ENCODE measurements at places on chromosomes 1 and 21.

GRCh38 chr1:81550753-81551152 is 250.0 kb upstream of the ADGRL2 start:
- no peak for DNase-seq

DNA sequence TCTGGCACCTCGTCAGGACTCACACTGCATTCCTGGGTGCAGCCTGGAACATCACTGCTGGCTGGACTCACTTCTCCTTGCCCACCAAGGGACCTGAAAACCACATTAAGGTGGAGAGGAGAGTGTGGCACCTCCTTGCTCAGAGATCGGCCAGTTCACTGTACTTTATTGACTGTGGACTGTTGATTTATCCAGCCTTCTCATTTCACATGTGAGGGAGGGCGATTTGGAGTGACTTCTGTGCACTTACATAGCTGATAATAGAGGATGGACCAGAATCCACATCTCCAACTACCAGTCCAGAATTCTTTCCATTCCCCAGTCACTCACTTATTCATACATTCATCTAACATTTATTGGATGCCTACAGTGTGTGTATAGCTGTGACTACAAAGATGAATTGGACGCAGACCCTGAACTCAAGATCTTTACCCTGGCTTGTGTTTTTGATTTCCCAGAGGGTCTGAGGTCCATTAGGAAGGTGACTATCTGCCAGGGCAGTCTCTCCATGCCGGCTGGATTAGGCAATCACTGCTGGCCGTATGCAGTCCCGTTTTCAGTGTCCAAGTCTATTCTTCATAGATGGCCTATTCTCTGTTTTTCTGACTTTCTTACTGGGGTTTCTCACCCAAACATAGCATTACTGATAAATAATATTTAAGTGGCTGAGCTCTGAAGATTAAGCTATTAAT is 233.5 kb upstream of the SGIP1 start:
- no peak for DNase-seq

- no peak for DNase-seq
These were observed 356 bp downstream of the TSPAN1 start for GRCh38 chr1:46175243-46175642.

DNA sequence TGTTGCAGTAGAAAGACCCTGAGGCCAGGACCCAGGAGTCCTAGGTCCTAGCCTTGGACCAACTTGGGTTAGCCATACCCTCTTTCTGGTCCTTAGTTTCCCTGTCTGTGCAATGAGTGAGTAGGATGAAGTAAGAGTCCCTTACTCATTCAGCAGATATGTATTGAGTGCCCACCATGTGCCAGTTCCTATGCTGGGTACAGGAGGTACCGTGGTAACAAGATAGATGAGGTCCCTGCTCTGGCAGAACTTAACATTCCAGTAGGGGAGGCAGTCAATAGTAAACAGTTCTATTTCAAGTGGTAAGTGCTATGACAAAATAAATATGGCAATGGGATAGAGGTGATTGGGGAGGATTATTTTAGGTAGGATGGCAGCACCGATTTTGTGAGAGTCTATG is 18.3 kb upstream of the PARS2 start:
- DNase-seq: no peak

- no peak for DNase-seq
These were observed 60.9 kb upstream of the RGS2 start for GRCh38 chr1:192747943-192748342.

- DNase-seq: no peak
These were observed 74.9 kb downstream of the MRPL37 start for GRCh38 chr1:54274881-54275280.

DNA sequence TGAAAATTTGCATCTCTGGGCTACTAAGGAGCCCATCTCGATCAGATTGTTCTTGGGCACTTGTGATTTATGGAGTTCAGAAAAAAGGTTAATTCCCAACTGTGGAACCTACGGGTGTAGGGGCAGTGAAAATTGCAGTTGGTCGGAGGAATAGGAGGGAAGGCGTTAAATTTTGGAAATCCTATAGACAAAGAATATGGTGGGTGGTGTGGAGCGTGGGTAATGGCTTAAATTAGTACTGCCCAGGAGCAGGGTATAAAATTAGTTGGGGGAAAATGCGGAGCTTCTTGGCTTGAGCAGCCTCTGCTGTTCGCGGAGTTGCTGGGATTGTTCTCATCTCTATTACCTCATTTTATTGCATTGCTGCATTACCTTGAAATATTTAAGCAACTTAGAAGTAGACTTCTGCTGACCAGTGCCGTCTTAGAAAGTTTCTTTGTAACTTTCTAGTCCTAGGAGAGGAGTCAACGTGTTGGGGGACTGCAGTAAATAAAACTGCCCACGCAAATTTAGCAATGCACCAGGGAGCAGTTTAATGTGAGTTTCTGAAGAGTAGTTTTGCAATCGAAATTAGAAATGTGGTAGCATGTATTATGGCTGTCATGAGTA is 514 bp downstream of the S1PR1 start:
- no peak for DNase-seq

DNA sequence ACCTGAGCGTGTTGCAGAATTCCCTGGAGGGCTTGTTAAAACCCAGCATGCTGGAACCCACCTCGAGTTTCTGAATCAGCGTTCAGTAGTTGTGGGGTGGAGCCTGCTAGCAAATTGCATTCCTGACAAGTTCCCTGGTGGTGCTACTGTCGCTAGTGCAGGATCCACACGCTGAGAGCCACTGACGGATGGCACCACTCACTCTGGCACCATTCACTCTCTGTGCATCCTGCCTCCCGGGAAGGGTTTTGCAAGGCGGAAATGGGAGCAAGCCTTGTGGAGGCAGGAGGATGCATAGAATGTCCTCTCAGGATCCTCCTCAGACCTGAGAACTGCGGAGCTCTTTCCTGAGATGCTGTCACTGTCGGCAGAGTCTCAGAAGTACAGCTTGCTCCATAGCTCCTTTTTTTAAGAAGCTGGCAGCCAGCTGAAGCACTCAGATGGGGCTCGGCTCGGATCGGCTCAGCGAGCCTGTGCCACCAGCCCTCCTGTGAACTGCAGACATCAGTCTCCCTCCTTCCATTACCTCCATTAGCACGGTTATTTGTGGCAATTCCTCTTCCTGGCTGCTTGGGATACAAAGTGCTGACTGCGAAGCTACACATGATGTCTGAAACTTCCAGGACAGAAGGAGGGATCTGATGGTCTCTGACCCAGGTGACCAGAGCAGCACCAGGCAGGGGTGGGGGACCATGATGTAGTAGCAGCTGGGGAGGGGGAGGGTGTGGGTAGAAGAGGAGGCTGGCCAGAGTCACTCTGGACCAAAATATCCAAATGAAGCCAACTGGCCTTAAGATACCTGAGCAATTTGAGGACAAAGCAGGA is 89.6 kb downstream of the C1orf94 start:
- DNase-seq: no peak

DNA sequence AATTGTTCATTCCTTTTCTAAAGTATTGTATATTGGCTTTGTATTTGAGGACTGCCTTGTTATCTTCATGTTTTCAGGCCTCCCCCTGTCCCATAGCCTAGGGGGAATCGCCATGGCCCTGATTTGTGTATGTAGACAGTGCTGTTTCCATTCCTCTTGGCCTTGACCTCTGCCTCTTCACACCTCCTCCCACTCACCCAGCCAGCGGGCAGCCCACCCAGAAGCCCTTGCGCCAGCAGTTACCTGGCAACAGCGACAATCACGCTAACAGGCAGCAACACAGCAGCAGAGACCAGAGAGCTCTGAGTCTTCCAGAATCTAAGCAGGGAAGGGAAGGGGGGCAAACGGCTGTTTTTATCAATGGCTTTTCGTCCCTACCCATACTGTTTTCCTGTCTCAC is 50.0 kb upstream of the NPL start:
- DNase-seq: no peak

DNA sequence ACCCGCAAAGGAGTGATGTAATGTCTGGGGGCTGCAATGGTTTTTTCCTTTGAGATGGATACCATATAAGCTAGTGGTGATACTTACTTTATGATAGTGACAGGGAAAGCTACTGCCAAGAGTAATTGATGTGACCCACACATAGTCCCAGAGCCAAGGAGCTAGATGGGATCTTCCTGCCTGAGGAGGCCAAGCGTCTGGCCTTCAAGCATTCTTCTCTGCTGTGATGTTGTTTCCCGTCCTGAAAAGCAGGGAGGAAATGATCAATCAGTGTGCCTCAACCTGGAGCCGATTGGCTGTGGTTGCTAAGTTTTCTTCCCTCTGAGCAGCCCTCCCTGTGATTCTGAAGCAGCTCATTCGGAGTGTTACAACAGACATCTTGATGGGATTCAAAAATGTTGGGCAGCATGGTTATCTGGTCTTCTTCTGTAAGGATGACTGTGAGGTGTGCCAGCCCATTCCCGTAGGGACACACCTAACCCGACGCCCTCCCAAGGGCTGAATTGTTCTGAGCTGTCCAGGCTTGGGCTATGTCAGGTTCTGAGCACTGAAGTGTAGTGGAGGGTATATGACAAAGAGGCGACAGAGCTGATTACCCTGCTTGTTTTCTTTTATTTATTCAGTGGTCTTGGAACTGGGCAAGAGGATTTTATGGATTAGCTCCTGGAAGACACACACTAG is 56.7 kb downstream of the UCK2 start:
- DNase-seq: no peak

GRCh38 chr1:81135524-81135923 is 665.2 kb upstream of the ADGRL2 start:
- no peak for DNase-seq

DNA sequence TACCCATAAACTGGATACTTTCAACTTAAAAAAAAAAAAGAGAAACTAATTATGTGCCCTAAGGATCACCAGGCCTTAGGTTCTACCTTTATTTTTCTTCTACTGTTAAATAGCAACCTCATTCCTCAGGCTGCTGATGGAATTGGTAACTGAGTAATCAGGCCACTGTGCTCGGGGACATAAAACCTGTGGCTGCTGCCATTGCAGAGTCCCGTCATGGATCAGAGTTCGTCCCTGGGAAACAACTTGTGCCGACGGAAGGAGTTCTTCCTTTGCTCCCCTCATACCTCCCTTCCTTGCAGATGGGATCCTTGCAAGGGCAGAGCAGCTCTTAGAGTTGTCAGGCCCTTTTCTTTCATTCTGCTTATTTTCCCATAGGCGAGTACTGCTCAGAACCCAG is 123.6 kb downstream of the PBX1 start:
- DNase-seq: no peak

DNA sequence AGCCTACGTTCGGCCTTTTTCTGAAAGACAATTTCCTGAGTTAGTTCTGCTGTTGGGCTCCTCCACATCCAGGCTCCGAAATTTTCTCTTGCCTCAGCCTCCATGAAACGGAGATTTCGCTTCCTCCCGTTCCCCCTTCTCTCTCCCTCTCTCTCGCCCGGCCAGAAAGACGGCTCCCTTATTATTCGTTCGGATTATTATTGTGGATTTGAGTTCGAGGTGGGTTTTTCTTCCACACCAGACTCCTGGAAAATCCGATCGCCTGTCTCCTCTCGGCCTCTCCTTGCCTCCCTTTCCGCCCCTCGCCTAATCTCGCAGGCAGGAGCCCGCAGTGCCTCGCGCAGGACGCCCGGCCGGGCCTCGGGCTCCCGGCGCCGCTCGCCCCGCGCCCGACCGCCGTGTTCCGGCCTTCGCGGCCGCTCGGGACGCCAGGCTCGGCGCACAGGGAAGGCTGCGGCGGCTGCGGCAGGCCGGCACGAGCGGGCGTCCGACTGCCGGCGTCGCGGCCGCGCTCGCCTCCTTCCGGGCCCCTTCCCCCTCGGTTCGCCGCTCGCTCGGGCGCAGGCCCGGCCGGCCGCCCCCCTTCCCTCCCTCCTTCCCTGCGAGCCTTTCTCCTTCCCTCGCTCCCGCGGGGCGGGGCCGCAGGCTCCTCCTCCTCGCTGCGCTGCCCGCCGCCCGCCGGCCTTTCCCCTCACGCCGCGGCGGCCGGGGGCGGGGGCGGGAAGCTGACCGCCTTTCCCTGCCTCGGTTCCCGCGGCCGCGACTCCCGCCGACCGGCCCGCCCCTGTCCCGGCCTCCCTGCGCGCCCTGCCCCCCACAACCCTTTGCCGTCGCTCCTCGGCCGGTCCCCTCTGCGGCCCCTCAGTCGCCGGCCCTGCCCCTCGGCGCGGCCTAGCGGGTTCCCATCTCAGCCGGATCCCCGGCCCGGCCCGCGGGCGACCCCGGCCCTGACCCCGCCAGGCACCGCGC is at the start of gene ARHGEF11:
Gene ARHGEF11, minus strand, starts transcription at position 493 of the 969 bp plus-strand sequence. CDS start 1,412 bp downstream, outside the sequence.
- DNase-seq: peak; percentile 95

GRCh38 chr21:44703731-44704635 is 7.0 kb downstream of the KRTAP10-12 start:
- DNase-seq: peak; percentile 69

DNA sequence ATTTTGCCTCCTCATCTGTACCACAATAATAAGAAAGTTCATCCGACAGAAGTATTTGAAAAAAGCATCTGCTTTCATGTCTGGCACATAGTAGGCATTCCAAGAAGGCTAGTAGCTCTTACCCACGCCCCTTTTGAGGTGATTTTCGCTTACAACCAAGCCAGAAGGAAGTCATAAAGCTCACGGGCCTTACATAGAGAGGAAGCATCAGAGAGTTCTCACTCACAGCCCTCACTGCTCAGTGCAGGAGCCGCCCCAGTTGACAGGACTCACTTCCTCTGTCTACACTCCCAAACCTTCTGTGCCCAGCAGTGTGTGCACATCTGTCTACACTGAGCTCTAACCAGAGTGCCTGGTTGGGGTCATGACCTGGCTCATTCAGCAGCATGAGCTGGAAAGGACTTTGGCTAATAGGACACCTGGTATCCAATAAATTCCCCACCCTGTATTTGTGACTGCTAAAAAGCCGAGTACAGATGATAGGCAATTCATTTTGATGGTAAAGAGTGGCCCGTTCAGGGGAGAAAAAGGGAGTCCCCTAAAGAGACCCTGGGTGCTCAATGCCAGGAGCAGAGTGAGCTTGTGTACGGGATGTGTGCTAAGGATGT is 36.8 kb upstream of the DUSP10 start:
- no peak for DNase-seq

DNA sequence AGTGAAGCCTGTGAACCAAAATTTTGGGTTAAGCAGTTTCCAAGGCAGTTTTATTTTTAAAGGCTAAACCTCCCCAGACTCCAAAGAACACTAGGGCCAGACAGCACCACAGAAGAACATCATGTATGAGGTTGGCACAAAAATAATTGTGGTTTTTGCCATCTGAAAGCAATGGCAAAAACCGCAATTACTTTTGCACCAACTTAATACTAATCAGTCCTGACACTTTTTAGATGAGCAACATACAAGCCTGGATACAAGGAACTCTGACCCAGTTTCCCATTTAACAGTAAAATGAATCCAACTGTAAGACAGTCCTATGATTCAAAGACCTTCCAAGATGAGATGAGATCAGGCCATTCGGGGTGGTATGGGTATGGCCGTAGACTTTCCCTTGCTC is 46.8 kb downstream of the CNIH3 start:
- DNase-seq: no peak

- DNase-seq: no peak
These were observed 1.5 kb downstream of the CORT start for GRCh38 chr1:10451287-10451686.

- no peak for DNase-seq
These were observed 686 bp downstream of the ARF1 start for GRCh38 chr1:228082918-228083870.

DNA sequence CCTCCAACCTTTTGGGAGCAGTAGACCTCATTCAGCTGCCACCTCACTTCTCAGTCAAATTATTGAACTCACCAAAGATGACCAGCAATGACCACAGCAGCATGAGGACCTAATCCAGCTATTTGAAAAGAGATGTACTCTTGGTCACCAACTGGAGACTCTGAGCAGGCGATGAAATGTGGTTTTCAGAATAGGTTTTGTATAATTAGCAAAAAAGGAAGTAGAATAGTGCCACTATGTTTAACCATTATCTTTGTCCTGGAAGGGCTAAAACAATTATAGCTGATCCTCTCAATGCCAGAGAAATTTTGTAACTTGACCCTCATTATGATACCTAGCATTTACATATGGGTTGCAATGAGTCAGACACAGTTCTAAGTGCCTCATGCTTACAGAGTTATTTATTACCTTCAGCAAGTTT is at the start of gene FCRL2:
Gene FCRL2, minus strand, starts transcription at position 162 of the 421 bp plus-strand sequence. Its CDS starts 59 bp downstream, at position 103.
- DNase-seq: no peak

Data from mesenteric fat pad (tissue), 1 donor.